BE2C (cell line): ENCODE measurements at places on chromosomes 6 and 20.

- DNase-seq, result no peak
Observed at GRCh38 chr6:24743944-24744335, 25.0 kb upstream of the C6orf62 start.

GRCh38 chr6:28743271-28743789 lies 180.5 kb downstream of the TRIM27 start:
- DNase-seq, result no peak

DNA sequence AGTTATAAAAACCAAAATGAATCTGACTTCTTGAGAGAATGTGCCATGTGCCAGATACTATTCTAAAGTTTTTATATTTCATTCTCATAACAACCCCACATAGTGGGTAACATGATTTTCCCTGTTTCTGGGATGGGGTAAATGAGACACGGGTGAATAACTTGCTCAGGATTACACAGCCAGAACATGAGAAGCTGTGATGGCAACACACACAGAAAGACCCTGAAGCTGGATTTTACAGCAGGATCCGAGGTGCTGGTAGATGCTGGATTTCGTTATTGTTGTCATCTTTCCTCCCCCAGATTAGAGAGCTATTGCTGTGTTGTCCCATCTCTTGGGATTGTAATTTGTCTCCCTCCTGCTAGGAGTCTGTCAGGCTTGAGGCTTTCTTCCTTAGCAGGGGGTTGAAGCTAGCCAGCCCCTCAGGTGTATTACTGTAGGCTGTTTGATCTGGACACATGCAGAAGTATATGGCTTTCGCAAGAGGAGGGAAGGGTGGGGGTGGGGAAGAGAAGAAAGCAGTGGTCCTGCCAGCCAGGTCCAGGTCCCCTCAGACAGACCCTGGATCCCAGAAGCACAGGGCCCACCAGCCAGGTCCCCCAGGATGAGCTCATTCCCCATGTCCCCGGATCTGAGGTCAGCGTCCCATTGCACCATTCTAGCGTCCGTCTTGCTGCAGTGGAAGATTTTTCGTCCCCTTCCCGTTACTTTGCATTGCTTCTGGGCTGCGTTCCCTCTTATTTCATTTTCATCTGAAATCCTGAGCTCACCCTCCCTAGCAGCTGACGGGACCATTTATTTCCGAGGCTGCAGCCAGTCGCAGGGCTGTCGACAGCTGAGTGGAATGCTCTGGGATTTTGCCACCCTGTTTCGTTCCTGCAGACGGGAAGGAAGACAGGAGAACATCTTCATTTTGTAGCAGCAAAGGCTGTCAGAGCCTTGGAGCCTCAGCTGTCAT lies 7.3 kb upstream of the KCNG1 start:
- DNase-seq, result no peak

- DNase-seq, result no peak
Observed at GRCh38 chr6:12232339-12232738, 57.8 kb upstream of the EDN1 start.

DNA sequence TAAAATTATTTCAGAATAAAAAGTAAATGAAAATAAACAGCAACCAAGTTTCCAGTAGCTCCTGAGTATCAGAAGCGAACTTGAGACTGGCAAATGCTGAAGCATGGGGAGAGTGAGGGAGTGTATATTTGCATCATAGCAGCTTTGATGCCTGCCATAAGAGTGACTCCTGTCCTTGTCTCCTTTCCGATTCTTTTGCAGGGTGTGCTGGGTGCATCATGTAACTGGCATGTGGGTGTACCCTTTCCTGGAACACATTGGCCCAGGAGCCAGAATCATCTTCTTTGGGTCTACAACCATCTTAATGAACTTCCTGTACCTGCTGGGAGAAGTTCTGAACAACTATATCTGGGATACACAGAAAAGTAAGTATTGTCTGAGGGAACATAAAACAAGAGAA lies 117.4 kb downstream of the ADAT2 start:
- DNase-seq, result no peak
